ENCODE measurements at places on chromosomes 2 and 18. TPM values are rescaled to one million over a fixed set of nuclear protein-coding genes. Genes with fewer than 3 reads are reported as not detected.

- DNase-seq: no peak
Measured at GRCh38 chr2:45007961-45008295, 1.3 kb downstream of the SIX2 start.

Gene PSMA8
- 0.11 TPM for polyA plus RNA-seq

Gene ANTXR1
- 147 TPM for polyA plus RNA-seq

GRCh38 chr18:5841518-5841917 is 53.8 kb downstream of the TMEM200C start:
- DNase-seq: no peak

DNA sequence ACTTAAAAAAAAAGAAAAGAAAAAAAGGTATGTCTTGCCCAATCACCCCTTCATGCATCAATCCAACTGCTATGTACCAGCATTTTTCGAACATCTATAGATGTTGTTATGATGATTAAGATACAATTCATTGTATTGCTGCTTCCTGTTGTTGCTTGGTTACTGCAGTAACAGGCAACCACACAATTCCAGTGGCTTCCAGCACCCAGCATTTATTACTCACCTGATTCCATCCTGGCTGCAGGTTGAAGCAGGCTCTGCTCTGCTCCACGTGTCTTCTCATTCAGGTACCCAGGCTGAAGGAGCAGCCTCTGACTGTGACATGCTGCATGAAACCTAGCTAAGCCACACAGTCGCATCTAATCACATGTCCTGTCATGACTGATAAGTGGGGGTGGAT is 196.9 kb downstream of the INO80D start:
- no peak for DNase-seq

Gene TNFAIP6
- 16.0 TPM for polyA plus RNA-seq

- no peak for DNase-seq
Measured at GRCh38 chr18:12313530-12314245, 5.6 kb downstream of the TUBB6 start.

Gene FBXO41
- polyA plus RNA-seq: 0.19 TPM

- DNase-seq: no peak
Measured at GRCh38 chr2:101291973-101292372, 16.5 kb downstream of the RNF149 start.

- peak; percentile 58 for DNase-seq
Measured at GRCh38 chr2:210577263-210578071, 21.1 kb downstream of the CPS1 start.

- DNase-seq: no peak
Measured at GRCh38 chr18:28372186-28372585, 195.3 kb upstream of the CDH2 start.

DNA sequence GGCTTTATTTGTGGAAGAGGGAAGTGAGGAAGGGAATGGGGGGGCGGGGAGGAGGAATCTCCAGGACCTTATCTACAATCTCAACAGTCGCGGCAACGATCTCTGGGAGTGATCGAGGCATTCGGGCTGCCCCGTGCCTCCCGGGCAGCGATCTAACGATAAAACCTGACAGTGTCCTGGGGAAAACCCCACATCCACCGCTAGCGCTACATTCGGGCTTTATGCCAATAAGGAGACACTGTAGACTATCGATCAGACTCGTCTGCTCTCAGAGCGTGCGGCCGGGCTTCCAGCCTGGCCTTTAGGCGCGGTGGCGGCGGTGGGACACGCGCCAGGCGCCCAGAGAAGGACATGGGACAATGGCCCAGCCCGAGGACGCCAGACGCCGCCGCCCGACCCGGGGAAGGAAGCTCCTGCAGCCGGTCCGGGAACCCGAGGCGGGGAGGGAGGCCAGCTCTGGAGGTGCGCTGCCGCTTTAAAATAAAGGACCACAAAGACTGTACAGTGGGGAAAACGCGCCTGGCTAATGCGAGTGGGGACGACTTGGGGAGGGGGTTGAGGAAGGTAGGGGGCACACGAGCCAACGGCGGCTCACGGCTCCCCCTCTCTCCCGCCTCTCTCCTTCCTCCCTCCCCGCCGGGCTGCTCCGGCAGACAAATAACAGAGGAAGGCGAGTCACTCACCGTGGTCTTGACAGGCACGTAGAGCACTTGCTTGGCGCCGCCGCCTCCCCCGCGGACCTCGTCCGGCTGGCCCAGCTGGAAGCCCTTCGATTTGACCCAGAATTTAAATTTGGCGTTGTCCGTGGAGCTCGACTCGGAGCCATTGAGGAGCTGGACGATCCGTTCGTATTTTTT is 2.2 kb downstream of the NOL4 start:
- peak; percentile 66 for DNase-seq

DNA sequence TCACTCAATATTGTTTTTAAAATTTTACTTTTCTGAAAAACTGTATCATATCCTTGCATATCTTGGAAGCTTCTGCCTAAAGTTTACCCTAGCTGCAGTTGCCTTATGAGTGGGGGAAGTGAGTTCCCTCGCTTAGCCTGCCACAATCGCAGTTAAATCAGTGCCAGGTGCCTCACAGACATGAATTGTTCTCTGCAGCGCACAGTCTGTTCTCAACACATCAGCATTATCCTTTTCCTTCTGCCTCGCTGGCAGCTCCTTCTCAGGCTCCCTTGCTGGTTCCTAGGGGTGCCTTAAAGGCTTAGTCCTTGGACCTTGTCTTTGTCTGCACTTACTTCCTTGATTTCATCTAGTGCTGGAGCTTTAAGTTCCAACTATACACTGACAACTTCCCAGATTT is 132.8 kb downstream of the TTC27 start:
- no peak for DNase-seq

Gene GALNT14
- 5.4 TPM for polyA plus RNA-seq

- DNase-seq: no peak
Measured at GRCh38 chr2:28400419-28400818, 7.8 kb downstream of the FOSL2 start.

DNA sequence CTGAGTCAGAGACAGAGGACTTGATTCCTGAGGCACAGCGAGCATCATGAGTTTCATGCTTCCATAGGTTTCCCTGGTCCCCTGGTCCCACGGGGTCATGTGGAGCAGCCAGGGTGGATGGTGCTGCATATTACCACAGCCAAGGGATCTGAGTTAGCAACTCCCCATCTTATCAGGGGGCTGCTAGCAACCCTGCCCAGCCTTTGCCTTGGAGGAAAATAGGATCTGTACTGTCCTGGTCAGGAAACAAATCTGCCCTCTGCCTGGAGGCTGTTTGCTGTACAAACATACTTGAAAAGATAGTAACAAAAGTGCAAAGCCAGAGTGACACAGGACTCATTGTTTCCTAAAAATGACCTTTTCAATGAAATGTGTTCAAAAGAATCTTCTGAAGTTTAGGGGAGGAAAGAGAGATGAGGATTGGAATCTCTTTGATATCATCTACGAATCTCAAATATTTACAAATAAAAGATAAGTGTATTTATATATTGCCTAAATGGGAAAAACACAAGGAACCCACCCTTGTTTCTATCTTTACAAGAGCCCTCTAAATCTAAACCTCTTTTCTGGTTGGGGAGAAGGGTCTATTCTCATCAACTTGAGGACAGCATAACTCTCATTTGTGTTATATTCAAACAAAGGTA is 194.8 kb downstream of the CD226 start:
- no peak for DNase-seq

Gene KANSL1L
- 15.3 TPM for polyA plus RNA-seq

DNA sequence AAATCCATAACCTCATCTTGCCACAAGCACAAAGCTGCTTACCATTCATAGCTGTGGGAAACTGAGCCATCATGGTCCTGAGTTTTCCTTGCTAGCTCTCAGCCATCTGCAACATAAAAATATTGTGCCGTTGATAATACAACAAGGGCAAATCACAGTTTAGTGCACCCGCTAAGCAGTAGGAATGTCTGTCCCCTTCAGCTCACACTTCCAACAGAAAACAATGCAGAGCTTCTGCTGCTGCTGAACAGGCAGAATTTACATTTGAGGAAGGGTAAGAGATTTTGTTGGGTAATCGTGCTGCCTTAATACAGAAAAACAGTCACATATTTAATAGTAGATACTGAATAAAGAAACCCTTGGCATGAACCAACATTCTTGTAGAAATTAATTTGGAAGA is 32.3 kb downstream of the ITSN2 start:
- DNase-seq: peak; percentile 6

Gene PDE6D
- 18.1 TPM for polyA plus RNA-seq

- no peak for DNase-seq
Measured at GRCh38 chr2:236244256-236244655, 19.9 kb downstream of the ASB18 start.

Gene MARCHF4
- 0.09 TPM for polyA plus RNA-seq

Gene EIF2AK3
- 17.9 TPM for polyA plus RNA-seq

DNA sequence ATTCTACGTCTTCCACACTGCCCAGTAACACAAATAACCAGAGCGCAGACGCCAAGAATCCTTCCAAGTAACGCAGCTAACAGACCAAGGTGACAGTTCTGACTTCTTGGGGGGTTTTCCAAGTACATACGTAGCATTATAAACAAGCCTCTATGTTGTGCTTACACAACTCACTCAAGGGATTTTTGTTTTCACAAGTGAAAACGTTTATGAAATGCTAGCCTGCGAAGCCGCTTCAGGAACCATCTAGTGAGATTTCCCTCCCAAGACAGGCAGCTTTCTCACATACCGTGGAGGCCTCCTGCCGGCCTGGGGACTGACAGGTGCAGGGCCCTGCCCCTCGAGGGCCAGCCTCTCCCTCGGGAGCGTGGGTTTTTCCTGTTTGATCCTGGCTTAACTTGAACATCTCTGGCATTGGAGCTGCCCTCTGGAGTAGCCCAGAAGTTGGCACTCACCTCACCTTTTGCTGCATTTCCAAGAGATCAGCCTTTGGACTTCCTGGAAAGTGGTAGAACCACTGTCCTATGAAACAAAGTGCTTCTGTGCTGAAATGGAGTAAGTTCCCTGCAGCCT is 151.1 kb downstream of the MBP start:
- DNase-seq: no peak

DNA sequence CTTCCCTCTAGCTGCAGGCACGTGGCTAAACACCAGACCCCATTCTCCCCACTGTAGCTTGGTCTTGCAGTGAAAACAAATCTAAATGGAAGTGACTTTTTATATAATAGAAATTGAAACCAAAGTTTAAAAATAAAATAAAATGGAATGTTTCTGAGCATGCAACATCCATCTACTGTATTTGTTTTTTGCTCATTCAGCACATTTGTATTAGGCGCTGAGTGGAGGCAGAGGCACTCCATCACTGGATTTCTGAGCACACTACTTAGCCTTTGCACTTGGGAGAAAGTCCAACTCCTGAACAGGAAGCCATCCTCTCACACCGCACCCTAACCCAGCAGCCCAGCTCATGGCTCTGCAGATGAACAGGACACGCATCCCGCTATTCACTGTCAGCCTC is 37.8 kb upstream of the POU3F3 start:
- DNase-seq: no peak

DNA sequence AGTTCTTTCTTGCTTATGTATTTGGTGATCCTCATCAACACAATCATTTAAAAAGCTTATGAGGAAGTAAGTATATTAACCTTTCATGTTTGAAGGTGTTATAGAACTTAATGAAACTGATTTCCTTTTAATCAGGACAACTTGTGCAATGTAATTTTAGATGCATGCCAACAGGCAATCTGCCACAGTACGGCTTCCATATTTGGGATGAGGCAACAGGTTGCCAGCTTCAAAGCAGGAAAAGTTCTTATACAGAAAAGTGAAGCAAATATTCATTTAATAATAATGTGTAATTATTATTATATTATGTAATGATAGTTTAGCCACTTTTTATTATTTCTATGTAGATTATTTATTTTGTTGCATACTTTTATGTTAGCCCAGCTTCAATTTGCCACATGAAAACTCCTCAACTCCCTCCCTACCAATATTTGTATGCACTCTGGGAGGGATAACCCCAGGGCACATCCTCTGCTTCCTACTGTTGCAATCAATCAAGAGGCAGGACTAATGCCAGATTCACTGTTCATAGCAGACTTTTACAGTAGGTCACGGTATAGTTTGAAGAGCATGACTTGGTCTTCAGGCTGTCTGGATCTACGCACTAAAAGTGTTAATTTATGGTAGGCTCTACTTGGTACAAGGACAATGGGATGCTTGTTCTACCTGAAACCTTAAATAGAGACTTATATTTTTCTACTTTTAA is 277.2 kb downstream of the AGPS start:
- DNase-seq: peak; percentile 34

Gene WDSUB1
- 8.9 TPM for polyA plus RNA-seq

- DNase-seq: no peak
Measured at GRCh38 chr2:134522496-134523455, 196.0 kb downstream of the TMEM163 start.

DNA sequence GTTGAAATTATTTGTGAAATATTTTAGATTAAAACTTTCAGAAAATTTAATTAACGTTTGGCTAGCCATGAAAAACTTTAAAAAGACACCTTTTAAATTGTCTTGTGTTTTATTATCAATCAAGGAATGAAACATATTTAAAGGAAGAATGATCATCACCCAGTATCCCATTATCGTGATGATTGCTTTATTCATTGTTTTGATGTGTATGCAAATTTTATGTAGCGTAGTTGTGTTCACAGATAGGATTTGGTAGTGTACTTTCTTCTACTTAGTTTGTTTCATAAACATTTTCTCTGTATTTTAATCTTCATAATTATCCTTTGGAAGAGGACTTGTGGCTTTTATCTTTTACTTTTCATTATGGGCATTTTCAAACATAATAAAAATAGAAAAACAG is 7.8 kb downstream of the GRHL1 start:
- no peak for DNase-seq

DNA sequence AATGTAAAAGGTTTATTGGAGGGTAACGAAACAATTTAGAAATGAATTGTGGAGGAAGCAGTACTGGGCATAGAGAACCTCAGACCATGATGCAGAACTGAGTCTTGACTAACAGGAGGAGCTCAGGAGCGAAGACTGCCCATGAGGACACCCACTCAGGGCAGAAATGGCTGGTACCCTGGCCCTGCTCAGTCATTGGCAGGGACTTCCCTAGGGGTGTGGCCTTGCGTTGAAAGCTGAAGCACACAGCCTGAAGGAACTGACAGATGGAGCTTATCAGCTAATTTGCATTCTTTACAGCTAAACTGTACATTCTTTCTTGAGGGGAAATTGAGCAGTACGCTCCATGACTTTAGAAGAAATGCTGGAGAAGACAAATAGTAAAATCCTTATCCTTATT is 57.1 kb downstream of the PDK1 start:
- peak; percentile 15 for DNase-seq

Gene CENPA
- 6.9 TPM for polyA plus RNA-seq

DNA sequence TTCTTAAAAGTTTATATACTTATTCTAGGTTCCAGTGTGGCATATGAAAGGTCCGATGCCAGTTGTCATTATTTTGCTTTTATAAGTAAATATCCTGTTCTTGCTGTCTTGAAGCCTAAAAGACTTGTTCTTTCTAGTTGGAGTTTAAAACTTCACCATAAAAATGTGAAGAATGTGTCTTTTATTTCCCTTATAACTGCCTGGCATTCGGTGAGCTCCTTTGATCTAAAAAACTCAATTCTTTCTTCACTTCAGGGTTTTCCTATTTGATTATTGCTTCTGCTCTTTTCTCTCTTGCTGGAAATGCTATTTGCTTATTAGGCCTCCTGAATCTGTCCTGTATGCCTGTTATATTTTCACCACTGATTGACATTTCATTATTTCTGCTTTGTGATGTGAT is 51.6 kb downstream of the TSPYL6 start:
- DNase-seq: no peak

Gene ABCB11
- polyA plus RNA-seq: not detected

Gene MC4R
- 0.16 TPM for polyA plus RNA-seq

All from muscle of back (tissue), 13 donors.